Osteoblast (primary cell): ENCODE measurements at places on chromosomes 4 and X. TPM values are rescaled to one million over a fixed set of nuclear protein-coding genes. Genes with fewer than 3 reads are reported as not detected.
A peak's percentile ranks its signal among the peaks of the same experiment; 100 is the strongest.

DNA sequence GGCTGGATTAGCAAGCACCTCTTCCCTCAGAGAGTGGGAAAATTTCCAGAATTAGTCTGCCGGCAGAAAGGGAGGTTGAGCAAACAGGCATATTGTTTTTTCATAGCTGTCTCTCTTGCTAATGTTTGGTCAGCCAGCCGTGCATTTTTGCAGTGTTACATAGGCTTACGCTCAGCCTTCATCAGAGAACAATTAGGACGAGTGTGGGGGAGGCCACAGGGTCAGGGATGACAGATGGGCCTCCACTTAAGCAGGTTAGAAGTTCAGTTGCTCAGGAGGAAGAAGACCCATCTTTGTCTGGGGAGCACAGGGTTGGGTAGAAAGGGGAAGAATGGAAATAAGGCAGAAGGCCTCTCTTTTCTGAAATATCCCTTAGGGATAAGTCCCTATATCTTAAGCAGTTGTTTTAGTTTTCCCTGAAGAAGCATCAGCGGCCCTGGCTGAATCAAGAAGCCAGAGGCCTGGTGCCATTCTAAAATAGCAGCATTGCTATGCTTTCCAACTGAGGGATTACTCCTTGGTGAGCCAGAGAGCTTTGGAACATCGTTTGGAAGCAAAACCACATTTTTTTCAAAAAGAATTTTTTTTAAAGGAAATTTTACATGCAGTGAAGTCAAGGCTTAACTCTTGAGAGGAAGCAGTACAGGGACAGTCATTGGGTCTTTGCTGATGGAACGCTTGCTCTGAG lies 118.8 kb downstream of the SMIM20 start:
- DNase-seq = peak; percentile 91

DNA sequence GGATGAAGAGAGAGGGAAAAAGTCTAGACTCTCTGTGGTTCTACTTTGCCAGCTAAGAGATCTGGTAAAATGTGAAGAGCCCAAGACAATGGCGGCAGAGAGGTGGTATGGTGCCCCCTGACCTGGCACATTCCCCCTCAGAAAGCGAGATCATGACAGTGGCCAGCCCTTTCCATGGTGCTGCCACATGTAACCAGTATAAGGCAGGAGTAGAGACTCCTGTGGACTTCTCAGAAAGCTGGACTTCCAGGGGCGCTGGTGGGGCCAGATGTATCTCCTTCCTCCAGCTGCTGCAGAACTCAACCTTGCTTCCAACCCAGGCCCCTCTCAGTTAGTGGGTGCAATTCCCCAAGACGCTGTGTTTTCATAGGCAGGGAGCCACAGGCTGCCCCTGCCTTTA lies 9.6 kb downstream of the CTAG1A start:
- no peak for DNase-seq

- no peak for DNase-seq
These were observed 348.7 kb downstream of the BMPR1B start for GRCh38 chr4:95106408-95106928.

DNA sequence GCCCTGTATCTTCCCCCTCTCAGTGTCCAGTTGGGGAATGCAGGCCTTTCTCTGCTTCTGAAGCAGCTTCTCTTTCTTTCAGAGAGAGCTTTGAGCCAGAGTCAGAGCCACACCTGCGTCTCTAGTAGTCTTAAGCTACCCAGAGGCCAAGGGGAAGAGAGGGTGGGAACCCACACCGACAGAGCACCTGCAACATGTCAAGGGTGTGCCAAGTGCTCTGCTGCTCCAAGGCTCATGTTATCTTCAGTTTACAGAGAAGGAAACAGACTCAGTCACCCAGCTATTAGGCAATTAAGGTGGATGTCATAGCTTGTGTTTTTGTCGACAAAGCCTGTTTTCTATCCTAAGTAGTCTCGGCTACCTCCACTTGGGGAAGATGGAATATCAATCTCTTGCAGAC lies 22.7 kb upstream of the RNF212 start:
- DNase-seq = no peak

GRCh38 chr4:41135801-41136200 lies 78.5 kb downstream of the APBB2 start:
- peak; percentile 83 for DNase-seq

DNA sequence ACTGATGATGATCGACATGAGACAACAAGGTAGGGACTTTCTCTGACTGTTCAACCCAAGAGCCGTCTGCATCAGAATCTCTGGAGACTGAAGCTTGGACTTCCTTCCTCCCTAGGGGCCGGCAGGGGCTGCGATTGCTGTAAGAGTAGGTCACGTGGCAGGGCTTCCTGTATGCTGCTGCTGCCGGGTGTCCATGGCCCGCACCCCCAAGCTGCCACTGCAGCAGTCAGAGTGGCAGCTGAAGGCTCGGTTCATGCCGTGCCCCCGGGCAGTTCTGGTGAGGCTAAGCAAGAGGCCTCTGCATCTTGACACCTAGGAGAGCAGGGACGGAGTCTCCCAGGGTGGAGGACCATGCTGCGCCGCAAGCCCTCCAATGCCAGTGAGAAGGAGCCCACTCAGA lies at the start of gene SASH3:
SASH3 (plus strand) TSS at position 203 of the 400 bp plus-strand sequence; CDS start at position 352, 149 bp downstream.
- DNase-seq = peak; percentile 64

- DNase-seq = no peak
These were observed 66.0 kb downstream of the MAGEC1 start for GRCh38 chrX:141969706-141970105.

DNA sequence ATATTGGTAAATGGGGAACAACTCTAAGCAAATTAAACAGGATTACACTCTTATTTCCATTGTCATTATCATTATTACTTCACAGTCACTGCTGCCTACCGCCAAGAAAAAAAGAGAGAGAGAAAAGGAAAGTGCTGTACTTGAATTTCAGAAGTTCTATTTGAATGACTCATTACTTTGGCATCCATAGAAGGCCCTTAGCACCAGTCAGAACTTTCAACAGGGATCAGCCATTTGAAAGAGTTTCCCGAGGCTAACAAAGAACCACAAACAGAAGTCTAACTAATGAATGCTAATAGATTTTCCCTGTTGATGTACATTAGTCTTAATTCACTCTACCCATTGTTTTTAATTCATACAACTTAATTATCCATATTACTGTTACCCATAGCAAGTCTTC lies 116.3 kb downstream of the SHROOM4 start:
- DNase-seq = no peak

GRCh38 chrX:93591398-93591797 lies 82.0 kb downstream of the NAP1L3 start:
- peak; percentile 56 for DNase-seq

GRCh38 chrX:123425904-123426303 lies 241.8 kb downstream of the GRIA3 start:
- DNase-seq = no peak

GRCh38 chrX:154486052-154486395 lies 391 bp downstream of the UBL4A start:
- DNase-seq = peak; percentile 90

PCDH10 gene
- total RNA-seq = 3.8 and 5.1 TPM in 2 replicates

WNK3 gene
- 0.88 and 1.1 TPM in 2 replicates for total RNA-seq

DGAT2L6 gene
- total RNA-seq = not detected in 2 replicates

HTT gene
- 44.5 and 65.1 TPM in 2 replicates for total RNA-seq

PASD1 gene
- not detected in 2 replicates for total RNA-seq

SASH3 gene
- total RNA-seq = not detected in 2 replicates

MAGEA10 gene
- total RNA-seq = not detected in 2 replicates

TEX13C gene
- not detected in 2 replicates for total RNA-seq

SH3RF1 gene
- 33.0 and 37.6 TPM in 2 replicates for total RNA-seq

CNGA1 gene
- total RNA-seq = not detected in 2 replicates

ASB12 gene
- total RNA-seq = 0.29 TPM in 1 of 2 replicates, not detected in the other

PHKA1 gene
- 4.7 and 5.6 TPM in 2 replicates for total RNA-seq
